EL (cell line): ENCODE measurements at places on chromosomes 12 and 14.

GRCh38 chr14:54781961-54782750 lies 120.5 kb downstream of the GCH1 start:
- no peak for DNase-seq

DNA sequence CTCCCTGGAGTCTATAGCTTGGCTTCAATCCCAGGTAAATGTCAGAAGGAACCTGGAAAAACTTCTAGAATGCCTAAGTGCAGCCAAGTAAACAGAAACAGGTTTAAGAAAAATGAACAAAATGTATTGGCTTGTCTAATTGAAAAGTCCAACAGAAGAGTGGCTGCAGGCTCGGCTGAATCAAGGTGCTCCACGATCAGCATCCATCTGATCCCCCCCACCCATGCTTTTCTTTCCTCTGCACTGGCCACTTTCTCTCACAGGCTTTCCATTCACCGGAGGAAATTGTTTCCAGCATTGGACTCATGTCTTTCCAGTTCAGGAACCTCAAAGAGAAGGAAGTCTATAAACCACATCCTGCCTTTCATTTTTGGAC lies 42.0 kb upstream of the C14orf180 start:
- no peak for DNase-seq

GRCh38 chr12:62971769-62972525 lies 37.0 kb upstream of the PPM1H start:
- no peak for DNase-seq

- DNase-seq: peak; percentile 71
These were observed 23.3 kb upstream of the CCER1 start for GRCh38 chr12:90978117-90978770.

DNA sequence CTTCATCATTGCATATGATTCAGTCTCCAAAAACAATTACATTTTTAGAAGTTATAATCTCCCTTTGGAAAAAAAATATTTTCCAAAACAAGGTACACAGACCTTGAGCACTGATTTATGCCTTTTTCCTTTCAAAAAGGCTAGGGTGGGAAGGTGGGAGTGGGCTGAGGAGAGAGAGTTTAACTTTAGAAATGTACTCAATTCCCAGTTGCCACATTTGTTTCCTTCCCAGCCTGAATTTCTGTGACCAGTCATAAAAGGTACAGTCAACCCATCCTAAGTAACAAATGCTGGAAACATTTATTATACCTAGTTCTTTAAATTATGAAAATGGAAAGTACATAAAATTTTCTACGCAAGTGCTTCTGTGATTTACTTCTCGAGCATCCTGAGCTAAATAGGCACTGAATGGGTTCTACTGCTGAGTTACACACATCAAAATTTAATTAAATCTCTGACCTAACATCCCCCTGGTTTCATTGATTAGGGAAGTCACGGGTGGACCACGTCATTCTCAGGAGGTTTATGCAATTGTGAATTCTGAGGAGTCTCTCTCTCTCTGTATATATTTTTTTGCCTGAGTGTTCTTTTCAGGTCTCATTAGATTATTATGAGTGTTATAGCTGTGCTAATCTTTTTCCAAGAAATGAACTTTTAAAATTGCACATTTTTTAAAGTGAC lies 371.8 kb downstream of the BTG1 start:
- DNase-seq: no peak

DNA sequence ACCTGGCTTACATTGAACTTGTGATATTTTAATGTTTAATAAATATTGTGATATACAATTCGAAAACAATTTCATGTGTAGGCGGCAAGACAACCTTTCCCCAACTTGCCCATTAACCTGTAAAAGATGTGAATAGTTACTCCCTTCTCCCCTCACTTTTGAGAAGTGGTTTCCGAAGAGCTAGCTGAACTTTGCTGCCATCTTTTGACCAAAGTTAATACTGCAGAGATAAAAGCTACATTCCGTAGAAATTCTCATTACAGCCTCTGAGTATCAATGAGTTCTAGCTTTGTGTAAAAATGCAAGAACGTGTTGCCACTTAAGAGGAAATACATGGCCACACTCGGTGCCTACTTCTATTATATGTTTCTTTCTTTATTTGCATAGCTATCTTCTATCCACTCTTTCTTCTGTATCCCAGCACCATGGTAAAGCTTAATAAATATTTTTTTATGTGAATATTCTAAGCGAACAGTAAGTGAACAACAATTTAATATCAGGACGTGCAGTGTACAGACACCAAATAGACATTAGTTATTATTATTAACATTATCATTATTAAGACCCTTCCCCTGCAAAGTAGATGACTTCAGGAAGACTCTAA lies 105.1 kb upstream of the TMEM260 start:
- DNase-seq: peak; percentile 35

DNA sequence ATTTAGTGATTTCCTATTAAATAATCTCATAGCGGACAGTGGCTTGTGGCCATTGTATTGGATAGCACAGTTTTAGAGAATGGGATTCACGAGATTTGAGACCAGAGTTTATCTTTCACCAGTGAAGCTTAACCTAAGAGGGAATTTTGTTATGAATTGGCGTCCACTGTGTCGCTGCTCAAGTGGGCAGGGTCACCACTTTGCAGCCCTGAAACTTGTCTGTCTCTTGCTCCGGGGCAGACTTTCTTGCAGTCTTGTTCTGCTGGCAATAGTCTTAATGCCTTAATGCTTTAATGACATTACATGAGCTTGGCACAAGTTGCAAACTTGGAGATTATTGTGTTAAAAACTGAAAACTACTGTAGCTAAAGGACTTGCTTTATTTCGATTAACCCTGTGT lies 72.8 kb upstream of the PPM1H start:
- no peak for DNase-seq

- no peak for DNase-seq
These were observed 177.2 kb downstream of the C12orf42 start for GRCh38 chr12:103318566-103318965.

DNA sequence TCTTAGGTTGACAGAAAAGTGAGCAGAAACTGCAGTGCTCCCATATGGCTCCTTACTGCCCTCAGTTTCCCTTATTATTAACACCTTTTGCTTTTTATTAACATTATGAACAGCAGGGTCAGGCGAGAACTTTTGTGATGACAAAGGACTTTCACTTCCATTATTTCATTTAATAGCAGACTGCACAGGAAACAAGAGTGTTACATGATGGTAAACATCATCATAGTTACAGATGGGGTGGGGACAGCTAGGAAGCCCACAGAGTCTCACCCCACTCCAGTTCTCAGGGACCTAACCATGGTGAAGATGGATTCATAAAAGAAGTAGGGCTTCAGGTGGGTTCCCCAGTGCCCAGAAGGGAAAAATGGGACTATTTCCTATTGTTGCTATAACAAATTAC lies 110.1 kb upstream of the PELI2 start:
- DNase-seq: no peak

DNA sequence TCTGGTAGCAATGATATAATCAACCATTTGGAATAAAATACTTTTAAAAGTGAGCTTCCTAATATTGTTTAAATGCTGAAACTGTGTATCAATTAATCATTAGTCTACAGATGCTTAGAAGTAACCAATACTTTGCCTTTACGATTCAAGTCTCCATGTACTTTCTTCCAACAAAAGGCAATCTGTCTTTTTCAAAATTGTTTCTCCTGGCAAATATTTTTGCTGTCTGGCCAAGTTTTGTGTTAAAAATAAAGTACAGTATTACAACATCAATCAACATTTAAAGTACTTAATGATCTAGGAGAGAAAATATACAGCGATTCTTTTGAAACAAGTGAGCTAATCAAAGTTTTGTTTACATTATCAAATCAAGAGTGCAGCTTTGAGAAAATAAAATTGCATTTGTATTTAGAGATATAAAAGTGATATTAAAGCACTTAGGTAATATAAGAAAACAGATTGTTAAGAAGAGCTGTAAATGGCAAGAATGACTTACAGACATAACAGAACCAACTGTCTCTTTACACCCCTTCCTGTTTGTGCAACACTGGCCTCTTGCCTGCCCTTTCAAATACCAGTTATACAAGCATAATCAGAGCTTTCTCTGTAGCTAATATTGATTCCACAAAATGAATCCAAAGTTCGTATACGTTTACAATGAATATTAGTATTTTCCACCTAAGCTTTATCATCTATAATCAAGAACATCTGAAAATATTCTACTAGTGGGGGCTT lies 38.2 kb upstream of the FBLN5 start:
- DNase-seq: peak; percentile 11

DNA sequence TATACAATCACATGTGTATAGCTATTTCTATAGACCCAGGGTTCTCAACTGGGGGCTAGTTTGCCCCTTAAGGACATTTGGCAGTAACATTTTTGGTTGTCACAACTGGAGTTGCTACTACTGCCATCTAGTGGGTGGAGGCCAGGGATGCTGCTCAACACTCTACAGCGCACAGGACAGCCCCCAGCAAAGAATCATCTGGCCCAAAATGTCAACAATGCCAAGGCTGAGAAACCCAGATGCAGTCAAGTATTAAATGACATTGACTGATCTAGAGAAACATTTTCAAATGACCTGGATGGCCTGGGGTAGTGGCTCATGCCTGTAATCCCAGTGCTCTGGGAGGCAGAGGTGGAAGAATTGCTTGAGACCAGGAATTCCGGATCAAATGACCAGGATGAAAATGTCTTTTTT lies 5.8 kb downstream of the WSB2 start:
- peak; percentile 54 for DNase-seq
